ENCODE measurements at places on chromosomes 6 and 20.

DNA sequence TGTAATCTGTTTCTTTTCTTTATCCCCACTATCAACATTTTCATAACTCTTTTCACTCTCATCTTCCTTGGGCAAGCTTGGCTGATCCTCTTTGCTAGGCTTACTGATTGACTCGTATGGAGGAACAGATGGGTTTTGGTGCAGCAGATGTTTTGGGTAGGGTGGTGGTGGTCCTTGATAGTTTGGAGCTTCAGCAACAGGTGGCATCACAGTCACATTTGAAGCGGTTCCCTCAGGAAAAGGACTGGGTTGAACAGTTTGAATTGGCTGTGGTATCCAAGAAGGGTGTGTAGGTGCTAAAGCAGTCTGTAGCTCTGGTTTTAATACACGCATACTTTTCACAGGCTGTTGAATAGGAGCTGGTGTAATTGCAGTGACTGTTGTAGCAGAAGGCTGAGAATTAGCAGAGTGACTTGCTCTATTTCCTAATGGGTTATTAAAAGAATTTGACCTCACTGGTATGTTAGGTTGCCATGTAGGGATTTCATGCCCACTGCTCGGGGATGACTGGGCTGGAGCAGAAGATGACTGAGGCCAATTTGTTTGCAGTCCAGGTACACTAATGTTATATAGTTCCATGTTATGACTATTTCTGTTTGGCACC, 34.5 kb downstream of the LATS1 start:
- no peak for DNase-seq

DNA sequence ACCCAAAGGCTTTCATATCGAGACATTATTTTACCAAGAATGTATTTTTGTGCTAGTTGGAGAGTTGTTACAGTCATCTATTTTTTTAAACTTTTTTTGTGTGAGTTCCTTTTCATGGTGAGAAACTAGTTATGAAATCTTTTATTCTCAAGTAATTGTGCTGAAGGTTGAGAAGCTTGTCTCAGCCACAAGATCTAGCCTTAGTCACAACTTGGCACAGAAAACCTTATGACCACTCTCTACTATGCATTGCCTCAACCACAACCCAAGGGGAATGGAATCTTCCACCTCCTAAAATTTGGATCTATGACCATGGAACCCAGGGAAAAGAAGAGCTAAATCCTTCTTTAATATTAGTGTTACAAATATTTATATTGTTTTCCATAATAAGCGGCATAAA, 58.5 kb downstream of the HS3ST5 start:
- no peak for DNase-seq

- no peak for DNase-seq
Measured at GRCh38 chr6:11514672-11515071, 22.9 kb upstream of the TMEM170B start.

DNA sequence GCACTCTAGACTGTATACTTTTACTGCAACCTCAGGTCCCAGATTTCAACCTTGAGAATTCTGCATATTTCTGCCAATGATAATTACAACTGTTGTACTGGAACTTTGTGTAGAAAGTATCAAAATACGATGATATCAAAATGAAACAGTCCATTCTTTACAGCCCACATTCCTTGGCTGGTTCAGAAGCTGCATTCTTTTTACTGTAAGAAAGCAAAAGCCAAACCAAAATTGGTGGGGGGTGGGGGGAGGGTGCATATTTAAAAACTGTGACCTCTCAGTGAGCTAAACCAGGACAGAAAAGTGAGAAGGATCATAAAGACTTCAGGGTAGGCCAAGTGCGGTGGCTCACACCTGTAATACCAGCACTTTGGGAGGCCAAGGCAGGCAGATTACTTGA, 41.8 kb upstream of the UBR2 start:
- DNase-seq, result no peak

Data from activated CD8-positive, alpha-beta memory T cell treated with anti-CD3 and anti-CD28 coated beads for 1 hour (primary cell).